ENCODE measurements at places on chromosomes 16 and 17.
A peak's percentile ranks its signal among the peaks of the same experiment; 100 is the strongest.

GRCh38 chr17:4658478-4659305, 17.2 kb upstream of the ALOX15 start:
- DNase-seq: no peak

GRCh38 chr16:86942151-86943051, 364.1 kb downstream of the FOXL1 start:
- DNase-seq: peak; percentile 43

- DNase-seq: peak; percentile 81
These were observed 228.5 kb upstream of the PMFBP1 start for GRCh38 chr16:72400257-72401083.

GRCh38 chr16:77496934-77497333, 62.1 kb upstream of the ADAMTS18 start:
- DNase-seq: no peak

- DNase-seq: no peak
These were observed 2.6 kb downstream of the ERI2 start for GRCh38 chr16:20803561-20804214.

DNA sequence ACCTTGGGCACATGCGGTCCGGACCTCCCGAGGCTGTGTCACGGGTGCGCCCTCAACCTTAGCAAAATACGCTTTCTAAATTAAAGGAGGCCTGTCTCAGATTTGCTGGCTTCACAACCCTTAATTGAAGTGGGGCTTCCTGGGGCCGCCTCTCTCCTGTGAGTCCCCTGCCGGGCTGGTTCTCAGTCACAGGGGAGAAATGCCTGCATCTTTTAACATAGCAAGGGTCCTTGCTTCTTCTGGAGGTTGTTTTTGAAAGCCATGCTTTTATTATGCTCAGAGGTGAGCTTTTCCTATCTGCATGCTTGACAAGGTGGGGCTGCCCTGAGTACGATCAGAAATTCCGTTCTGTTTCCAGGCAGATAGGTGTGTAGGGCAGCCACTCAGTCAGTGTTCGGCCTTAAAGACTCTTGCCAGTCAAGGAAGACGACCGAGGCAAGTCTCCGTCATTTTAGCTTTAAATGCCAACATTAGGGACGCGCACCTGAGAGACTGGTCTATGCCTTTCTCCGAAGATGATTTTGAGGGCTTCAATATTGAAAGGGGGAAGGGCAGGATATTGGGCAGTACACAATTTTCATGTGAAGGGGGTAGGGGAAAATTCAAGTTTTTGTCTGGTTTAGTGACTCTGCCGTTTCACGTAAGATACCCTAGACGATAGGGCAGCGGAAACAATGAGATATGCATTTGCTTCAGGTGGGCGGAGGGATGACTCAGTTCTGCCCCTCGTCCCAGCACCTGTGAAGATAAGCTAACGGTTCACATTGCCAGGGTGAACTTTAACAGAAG, 5.5 kb upstream of the SLC7A5 start:
- no peak for DNase-seq

- no peak for DNase-seq
These were observed 44.3 kb upstream of the PSMD7 start for GRCh38 chr16:74252329-74252728.

- DNase-seq: no peak
These were observed 8.5 kb downstream of the TXNDC11 start for GRCh38 chr16:11734025-11734652.

GRCh38 chr17:76866774-76867577, 1.2 kb upstream of the MGAT5B start:
- DNase-seq: no peak

DNA sequence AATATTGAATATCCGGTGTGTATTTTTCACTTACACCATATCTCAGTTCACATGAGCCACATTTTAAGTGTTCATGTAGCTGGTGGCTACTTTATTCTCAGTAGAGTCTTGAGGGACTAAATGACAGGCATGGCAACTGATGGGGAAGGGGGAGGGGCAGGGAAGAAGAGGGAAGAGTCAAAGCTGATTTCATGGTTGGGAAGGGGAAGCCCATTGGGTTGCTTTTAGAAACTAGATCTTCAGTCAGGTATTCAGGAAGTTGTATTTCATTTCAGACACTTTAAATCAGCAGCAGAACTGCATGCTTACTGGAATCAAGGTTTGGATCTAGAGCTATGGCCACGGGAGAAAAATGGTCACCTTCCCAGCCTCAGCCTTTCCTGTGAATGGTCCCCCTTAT, 2.9 kb upstream of the WIPI1 start:
- no peak for DNase-seq

GRCh38 chr17:73072219-73072962, 20.1 kb downstream of the SLC39A11 start:
- no peak for DNase-seq

- no peak for DNase-seq
These were observed 1.3 kb upstream of the ZNF821 start for GRCh38 chr16:71885261-71885650.

DNA sequence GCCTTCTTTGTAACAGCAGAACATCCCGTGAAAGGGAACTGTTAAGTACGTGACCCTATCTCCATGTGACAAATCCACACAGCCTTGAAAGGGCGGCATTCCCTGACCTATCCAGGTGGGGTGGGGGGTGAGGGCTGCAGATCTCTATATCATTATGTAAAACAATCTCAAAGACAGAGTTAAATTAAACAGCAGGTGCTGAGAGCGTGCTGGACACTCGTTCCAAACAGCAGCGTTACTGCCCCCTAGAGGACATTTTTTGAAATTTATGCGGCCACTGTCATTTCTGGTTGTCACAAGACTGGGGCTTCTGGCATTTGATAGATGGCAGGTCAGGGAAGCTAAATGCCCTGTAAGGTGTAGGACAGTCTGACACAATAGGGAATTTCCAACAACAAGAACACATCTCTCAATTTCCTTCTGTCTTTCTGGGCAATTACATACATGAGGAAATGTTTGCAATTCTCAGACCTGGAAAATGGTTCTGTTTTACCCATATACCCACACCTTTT, 6.7 kb upstream of the SLC25A39 start:
- DNase-seq: peak; percentile 87

DNA sequence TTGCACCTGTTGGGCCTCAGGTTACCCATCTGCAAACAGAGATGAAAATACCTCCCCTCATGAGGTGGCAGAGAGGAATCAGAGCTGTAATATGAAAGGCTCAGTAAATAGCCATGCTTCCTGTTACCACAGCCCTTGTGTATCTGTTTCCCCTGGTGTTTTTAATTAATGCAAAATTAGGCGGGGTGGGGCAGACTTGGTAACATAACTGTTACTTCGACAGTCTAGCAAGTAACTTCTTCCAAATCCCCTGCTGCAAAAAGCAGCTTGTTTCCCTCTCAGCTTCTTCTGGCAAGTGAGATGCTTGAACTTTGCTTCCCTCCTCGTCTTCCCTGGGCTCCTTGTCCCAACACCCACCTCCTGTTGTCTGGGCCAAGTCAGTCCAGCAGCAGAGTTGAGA, 381.5 kb downstream of the CPPED1 start:
- no peak for DNase-seq

DNA sequence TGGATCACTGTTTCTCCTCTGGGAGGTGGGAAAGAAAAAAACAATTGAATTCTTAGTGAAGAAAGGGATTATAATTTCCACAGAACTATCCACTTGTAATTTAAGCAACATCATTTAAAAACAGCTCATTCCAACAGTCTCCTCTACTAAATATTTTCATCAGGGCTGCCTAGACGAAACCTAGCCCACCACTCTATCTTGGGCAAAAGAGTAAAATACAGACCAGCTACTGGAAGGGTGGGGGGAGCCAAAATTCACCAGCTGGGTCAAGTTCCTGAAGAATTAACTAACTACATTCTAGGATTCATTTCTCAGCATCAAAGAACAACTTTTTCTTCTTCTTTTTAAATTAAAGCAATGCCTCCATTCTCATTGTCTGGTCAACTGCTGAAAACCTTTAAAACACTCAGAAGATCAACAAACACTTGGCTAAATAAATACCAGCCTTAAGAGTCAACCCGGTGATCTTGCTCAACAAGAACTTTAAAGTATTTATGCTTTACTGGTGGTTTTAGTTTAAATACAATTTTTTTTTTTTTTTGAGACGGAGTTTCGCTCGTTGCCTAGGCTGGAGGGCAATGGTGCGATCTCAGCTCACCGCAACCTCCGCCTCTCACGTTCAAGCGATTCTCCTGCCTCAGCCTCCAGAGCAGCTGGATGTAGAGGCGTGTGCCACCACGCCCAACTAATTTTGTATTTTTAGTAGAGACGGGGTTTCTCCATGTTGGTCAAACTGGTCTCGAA, 25.2 kb downstream of the KANSL1 start:
- DNase-seq: no peak

DNA sequence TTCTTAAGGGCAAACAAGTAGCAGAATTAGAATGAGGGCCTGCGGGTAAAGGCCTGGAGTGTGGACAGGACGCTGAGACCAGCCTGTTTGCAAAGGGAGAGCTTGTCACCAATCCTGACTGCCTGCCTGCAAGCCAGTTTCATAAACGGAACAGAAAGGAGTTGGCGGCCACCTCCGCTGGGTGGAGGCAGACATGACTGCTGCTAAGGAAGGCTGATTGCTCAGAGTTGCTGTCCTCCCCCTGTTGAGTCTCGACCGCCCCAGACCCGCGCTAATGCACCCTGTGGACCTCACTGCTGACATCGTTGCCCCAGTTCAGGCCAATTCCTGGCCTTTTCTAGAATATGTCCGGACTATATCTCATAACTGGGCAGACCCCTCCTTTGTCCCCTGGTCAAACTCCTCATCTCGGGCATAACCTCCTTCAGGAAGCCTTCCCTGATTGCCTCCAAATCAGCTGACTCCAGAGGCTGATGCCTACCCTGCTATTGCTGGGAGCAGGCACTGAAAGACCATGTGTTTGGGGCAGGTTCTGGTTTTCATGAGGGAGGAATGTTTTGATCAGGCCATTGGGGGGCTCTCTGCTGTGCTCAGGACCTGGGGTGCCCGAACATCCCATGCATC, 153.0 kb upstream of the CIBAR2 start:
- no peak for DNase-seq

DNA sequence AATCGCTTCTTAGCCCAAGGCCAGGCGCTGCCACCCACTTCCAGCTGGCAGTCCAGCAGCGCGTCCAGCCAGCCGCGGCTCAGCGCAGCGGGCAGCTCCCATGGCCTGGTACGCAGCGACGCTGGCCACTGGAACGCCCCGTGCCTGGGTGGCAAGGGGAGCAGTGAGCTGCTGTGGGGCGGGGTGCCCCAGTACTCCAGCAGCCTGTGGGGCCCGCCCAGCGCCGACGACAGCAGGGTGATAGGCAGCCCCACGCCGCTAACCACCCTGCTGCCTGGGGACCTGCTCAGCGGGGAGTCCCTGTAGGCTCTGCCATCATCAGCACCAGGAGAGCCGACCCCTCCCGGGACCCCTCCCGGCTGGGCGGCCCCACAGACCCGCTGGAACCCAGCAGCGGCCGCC, 24.0 kb downstream of the TMC6 start:
- DNase-seq: no peak

DNA sequence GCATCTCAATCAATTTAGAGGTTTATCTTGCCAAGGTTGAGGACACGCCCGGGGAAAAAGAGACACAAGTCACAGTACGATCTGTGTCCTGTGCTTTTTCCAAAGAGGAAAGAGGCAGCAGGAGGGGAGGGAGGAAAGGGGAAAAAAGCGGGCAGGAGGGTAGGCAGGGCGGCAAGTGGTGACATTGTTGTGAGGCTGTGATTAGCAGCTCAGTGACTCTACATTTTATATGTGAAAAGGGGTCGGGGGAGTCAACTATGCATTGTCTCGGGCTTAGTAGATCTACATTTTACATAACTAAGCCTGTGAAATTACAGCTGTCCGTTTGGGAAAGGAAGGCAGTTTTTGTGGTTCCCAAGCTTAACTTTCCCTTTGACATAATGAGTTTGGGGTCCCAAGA, 22.2 kb upstream of the RIPOR1 start:
- no peak for DNase-seq

GRCh38 chr16:17295948-17296347, 174.8 kb downstream of the XYLT1 start:
- no peak for DNase-seq

DNA sequence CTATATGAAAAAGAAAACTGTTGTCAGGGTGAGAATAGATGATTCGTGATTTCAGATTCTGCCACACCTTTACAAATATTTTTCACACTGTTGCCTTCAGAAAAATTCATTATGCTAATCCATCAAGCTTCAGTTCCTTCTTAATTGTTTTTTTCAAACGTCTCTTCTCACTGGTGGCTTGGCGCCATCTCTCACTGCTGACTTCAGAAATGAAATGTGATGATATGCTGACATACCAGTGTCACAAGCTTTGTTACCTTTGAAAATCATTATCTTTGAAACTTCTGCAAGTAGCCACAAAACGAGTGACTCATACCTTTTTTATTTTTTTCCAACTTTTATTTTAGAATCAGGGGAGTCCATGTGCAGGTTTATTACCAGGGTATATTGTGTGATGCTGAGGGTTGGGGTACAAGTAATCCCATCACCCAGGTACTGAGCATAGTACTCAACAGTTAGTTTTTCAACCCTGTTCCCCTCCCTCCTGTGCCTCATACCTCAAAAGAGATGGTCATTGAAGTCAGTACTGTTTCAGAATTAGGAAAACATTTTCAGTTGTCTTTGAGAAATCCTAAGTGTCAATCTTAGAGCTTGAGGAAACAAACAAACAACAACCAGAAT, 14.0 kb upstream of the KRT222 start:
- DNase-seq: no peak

DNA sequence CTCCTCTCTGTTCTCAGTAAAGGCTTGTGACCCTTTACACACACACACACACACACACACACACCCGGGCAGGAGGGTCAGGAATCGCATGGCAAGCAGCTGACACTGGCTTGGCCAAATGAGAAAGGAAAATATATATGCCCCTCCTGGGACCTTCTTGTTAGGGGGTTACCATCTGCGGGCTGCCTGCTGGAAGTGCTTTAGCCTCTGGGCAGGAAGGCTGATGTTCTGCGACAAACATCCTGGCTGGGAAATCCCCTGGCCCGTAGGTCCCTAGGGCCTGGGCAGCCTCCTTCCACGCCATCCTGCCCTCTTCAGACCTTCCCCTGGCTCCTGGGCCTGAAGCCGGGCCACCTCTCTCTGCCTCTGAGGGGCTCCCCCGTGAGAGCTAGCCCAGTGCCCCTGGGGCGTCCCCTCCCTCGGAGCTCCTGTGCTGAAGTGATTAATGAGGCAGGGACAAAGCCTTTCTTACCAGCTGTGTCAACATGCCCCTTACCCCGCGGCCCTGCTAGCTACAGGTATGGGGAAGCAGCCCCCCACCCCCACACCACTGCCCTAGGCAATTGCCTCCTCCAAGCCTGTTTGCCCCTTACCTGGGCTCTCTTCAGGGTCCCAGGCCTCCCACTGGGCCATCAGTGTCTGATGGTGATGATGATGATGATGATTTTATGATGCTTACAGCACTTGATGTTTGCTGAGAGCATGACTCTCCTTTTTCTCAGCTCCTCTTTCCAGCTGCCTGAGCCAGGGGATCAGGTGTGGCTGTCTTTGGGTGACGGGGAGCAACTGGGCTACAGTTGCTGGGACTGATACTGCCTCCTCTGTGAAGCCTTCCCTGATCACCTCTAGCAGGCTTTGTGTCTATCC, 32.8 kb upstream of the ETV4 start:
- DNase-seq: peak; percentile 58
